ENCODE measurements at places on chromosomes 3 and 15. TPM values are rescaled to one million over a fixed set of nuclear protein-coding genes. Genes with fewer than 3 reads are reported as not detected.

CLDN16 gene
- total RNA-seq: 1.2 TPM

DNA sequence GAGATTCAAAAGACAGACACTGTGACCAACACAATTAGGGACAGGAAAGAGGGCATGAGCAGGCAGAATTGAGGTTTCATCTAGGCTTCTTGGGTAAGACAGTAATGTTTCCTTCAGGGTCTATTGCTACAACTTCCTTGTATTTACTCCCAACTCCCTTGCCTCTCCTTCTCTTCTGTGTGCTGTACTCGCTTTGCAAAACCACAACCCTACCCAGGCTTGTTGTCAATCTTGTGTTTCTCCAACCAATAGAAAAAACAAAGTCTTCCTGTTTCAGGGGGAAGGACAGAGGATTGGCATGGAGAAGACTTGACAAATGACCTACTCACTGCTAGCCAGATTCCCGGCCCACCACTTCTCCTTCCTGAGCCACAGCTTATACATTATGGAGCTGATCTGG lies 36.3 kb upstream of the MASP1 start:
- DNase-seq: no peak

- no peak for DNase-seq
Measured at GRCh38 chr3:139639662-139640061, 38.1 kb downstream of the NMNAT3 start.

DNA sequence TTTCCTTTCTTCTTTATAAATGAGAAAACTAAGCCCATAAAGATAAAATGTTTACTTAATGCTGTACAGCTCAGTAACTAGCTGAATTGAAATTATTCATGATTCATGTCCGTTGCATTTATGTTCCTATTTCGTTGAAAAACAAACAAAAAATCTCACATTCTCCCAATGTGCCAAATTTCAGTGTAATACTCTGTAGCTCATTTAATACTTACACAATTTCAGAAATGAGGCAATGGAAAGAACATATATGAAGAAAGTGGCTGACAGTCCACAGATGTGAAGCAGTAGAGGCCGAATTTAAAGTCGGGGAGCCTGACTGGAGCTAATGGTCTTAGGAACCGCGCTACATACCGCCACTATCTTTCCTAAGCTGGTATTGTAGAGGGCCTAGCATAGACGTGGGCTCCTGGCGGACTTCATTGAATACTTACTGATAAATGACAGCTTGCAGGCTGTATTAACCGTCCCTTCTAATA lies 651 bp downstream of the PLSCR2 start:
- DNase-seq: no peak

DNA sequence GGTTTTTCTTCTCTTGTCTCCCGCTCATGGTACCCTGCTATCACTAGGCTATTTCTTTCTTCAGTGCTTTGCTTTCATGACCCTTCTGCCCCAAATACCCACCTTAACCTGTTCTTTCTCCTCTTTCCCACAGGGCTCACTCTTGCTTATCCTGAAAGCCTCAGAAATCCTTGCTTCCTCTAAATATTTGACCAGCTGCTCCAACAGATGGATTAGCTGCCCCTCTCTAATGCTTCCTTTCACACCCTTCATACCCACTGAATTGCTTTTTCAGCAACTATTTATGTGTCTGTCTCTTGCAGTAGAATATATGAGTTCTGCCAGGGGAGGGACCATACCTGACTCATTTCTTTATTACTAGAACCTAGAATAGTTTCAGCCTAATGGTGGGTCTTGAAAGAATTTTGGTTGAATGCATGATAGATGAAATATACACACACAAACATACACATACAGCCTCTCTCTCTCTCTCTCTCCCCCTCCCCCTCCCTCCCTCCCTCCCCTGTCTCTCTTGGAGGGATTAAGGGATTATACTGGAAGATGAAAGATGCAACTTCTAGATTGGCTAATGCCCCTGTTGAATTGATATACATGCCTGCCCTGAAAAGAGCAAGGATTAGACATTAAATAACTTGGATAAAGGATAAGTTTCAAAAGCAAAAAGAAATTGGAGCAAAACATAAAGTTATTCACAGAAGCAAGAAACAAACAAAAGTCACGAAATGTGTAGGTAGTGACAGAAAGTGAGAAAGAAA lies 95.0 kb upstream of the GADL1 start:
- no peak for DNase-seq

- DNase-seq: no peak
Measured at GRCh38 chr3:86954226-86954625, 36.7 kb downstream of the VGLL3 start.

DNA sequence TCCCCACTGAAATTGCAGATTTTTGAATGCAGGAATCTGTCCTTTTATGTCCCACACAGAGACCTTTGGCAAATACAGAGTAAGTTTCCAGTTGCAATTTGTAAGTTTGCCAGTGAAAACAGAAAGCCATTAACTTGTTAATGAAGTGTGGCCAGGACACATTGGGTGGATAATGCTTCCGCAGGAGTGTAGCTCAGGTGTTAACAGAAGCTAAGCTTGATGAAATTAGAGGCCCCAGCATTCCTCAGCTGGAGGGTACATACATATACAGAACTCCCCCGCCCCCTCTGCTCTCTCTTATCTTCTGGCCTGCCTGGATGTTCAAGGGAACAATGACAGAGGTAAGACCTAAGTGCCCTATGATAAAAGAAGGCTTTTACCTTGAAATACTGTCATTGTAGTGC lies 8.1 kb upstream of the LRRC2 start:
- no peak for DNase-seq

FANCD2OS gene
- not detected for total RNA-seq

GRCh38 chr15:52780172-52780980 lies 9.8 kb downstream of the ONECUT1 start:
- DNase-seq: peak; percentile 73
